T-helper 17 cell (primary cell): ENCODE measurements at places on chromosomes 4 and X. TPM values are rescaled to one million over a fixed set of nuclear protein-coding genes. Genes with fewer than 3 reads are reported as not detected.

TLR1 gene
- 22.9 TPM for total RNA-seq

- H3K27ac ChIP-seq, result no peak overlapping the region
- no peak for DNase-seq
- H3K4me1 ChIP-seq, result no peaks in the 10 kb centered on the region
Observed at GRCh38 chr4:116358633-116359222, 726.6 kb downstream of the TRAM1L1 start.

LEF1 gene
- total RNA-seq, result 319 TPM

ZDHHC15 gene
- total RNA-seq, result not detected

CT45A8 gene
- not detected for total RNA-seq

CYBB gene
- total RNA-seq, result 2.3 TPM

EVC2 gene
- total RNA-seq, result 3.6 TPM

TCEAL1 gene
- total RNA-seq, result 3.7 TPM
